ENCODE measurements at places on chromosomes 2 and 18.
A peak's percentile ranks its signal among the peaks of the same experiment; 100 is the strongest.

DNA sequence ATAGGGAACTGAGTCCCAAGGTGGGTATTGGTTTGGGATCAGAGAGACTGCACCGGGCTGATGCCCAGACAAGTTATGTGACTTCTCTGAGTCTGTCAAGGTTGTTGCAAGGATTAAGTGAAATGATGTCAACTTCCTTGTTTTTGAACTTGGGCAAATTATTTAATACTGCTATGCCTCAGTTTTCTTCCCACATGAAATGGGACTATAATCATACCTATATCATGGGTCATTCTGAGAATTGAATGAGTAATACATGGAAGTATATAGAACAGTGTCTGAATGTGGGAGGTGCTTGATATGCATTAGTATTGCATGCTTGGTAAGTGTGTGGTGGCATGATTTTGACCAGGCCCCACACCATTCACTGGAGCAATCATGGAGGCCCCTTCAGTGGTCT is 99.0 kb downstream of the PRKCE start:
- DNase-seq, result no peak

GRCh38 chr2:217948897-217949296 is 53.9 kb downstream of the TNS1 start:
- DNase-seq, result no peak

DNA sequence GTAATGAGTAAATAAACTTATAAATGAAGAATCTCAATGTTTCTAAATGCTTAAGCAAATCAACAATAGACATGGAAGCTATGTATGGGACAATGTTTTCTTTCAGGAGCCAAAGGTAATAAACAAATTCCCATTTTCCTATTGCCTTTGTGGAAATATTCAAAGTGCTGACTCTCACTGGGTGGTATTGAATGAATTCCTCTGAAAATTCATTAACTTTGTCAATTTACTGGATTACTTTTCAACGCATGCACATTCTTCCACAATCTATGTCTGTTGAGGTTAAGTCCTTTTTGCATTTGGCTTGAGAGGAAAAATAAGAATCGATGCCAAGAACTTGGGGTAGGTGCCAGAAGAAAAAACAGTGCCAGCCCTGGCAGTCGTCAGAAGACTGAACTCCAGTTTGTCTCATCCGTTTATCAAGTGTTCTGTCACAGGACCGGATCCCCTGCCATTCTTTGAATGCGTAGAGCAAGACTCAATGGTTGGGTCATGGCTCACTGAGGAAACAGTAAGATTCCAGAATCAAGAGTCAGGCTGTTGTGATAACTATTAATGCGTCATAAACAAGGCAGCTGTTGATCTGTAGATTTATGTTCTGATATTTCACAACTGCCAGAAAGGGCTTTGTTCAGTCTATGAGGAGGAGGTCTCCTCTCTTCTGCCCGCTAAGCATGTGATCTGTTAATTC is 133.3 kb downstream of the GFPT1 start:
- no peak for DNase-seq

GRCh38 chr18:32040936-32041335 is 22.3 kb downstream of the RNF125 start:
- DNase-seq, result peak; percentile 22

GRCh38 chr18:48408727-48409590 is at the start of gene ZBTB7C:
Gene ZBTB7C, minus strand, starts transcription at chr18:48409383.
- no peak for DNase-seq

- no peak for DNase-seq
These were observed at the start of gene MATN3 for GRCh38 chr2:20012282-20013125. Gene MATN3, minus strand, starts transcription at chr2:20012668. Its CDS starts 37 bp downstream, at chr2:20012631.

DNA sequence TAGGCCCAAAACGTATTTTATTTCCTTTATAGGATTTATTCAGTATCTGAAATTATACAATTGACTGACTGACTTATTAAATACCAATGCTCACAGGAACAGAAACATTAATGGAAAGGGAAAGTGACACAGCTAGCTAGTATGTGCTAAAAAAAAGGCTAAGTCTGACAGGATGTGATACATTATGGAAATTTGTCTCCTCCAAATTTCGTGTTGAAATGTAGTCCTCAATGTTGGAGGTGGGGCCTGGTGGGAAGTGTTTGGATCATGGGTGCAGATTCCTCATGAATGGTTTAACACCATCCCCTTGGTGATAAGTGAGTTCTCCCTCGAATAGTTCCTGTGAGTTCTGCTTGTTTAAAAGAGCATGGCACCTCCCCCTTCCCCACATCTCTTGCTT is 70.6 kb upstream of the WDR75 start:
- DNase-seq, result no peak

DNA sequence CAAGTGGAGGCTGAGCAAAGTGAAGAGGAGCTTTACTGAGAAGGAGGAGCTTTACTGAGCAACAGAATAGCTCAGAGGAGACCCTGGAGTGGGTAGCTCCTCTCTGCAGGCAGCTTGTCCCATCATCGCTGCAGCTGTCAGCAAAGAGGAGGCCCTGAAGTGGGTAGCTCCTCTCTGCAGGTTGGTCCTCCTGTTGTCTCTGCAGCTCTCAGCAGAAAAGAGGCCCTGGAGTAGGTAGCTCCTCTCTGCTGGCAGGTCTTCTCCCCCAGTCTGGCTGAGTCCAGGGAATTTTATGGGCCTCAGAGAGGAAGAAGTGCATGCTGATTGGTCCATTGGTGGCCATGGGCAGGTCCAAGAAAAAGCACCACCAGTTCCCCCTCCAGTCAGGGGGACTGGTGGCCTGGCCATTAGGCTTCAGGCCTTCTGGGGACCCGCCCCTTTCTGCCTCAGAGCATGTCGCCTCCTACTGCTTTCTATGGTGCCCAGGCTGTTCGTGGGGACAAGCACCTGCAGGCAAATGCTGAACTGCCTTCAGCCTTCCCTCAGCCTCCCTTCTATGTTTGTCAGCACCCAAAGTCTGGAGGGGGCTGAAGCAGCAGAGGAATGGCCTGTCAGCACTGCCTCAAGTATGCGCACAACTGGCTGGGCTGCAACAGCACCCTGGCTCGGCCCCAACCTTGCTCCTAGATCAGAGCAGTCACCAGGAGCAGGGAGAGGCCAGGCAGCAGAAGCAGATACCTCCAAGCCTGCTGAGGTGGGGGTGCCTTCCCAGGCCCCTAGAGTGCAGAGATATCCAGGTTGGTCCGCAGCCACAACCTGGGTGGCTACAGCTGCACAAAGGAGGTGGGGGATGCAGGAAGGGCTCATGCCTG is 5.9 kb downstream of the ZSCAN30 start:
- no peak for DNase-seq

- DNase-seq, result no peak
These were observed 4.6 kb downstream of the DSC2 start for GRCh38 chr18:31097666-31098065.

DNA sequence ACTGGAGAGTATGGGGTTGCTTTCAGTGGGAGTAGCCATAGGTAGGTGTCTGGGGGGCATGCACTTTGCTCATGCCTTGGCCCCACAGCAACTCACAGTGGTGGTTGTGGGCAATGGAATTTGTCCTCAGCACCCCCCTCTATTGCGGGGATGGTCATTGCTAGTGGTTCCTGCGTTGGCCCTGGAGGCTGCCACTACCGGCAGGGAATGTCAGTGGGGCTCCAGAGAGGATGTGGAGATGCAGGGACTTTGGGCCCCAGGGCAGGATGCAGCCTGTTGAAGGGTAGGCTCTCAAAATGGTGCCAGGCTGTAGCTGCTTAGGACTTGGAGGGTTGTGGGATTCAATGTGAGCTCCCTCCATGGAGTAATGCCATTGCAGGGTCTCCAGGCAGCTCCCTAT is 125.0 kb downstream of the XRCC5 start:
- DNase-seq, result no peak

DNA sequence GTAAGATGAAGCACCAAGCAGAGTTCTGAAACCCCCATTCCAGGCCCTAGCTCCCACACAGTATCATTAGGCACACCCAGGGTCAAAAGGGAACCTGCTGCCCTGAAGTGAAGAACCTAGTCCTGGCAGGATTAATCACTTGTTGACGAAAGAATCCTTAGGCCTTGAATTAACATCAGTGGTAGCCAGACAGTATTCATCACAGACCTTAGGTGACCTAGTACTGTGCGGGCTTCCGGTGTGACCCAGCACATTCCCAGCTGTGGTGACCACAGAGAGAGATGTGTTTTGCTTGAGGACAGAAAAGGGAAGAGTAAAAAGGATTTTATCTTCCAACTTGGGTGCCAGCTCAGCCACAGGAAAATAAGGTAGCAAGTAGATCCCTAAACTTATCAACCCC is 1071.4 kb upstream of the FAM98A start:
- no peak for DNase-seq

DNA sequence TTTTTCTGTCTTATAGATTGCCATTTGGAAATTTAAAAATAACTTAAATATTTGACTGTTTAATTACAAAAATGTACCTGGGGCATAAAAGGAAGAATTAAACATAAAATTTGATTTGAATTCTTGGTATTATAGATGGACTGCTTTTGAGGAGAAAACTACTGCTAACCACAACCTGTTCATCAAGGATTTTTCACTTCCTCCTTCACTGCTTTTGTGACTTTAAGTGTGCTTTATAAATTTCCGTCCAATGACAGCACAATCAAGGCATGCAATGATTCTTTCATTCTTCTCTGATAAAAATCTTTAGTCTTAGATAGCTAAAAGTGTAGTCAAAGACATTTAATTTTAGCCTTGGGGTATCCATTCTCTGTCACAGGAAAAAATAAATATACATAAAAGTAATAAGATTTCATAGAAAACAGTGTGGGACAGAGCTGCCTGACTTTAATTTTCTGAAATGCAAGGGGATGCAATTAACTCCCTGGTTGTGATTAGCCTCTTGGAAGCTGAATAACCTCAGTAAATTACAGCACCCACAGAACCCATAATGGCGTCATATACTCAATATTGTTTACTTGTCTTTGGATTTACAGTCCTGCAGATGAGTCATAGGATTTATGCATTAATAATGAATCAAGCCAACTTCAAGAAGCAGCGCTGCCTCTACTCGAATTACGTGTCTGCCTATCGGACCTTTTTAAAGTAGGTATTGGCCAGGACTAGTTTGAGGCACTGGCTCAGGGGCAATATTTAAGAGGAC is 587.9 kb downstream of the NRXN1 start:
- no peak for DNase-seq

GRCh38 chr2:108570416-108570815 is 36.1 kb downstream of the LIMS1 start:
- DNase-seq, result no peak

DNA sequence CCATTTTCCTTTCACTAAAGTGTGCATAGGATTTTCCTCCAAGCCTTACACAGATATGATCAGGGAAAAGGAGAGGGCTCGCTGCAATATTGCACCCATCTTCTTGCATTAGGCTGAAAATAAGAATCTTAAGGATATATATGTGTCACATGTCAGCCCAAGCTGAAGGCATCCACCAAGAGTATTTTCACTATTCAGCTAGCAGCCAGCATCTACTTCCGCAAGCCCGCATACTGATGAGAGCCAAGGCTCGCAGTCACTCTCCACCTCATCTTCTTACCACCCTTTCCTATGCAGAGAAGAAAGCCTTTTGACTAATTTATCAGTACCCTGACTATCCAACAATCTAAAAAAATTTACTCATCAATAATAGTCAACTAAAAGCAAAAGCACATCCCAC is 6.1 kb downstream of the TMEM163 start:
- no peak for DNase-seq

DNA sequence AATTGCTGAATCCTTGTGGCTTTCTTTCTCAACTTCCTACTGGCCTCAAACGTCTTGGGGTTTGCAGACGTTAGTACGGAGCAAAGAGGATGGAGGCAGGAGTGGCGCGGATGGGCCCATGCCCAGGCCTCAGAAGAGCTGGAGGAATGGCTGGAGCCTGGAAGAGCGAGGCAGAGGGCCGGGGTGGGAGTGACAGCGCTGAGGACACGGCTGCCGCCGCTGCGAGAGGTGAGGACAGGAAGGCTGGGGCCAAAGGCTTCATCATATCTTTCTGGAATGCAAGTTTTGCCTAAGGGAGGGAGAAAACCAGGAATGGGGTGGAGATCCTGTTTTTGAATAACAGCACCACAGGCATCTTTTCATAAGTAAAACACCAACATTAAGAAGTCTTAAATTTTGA is 178.5 kb upstream of the SESTD1 start:
- DNase-seq, result no peak

DNA sequence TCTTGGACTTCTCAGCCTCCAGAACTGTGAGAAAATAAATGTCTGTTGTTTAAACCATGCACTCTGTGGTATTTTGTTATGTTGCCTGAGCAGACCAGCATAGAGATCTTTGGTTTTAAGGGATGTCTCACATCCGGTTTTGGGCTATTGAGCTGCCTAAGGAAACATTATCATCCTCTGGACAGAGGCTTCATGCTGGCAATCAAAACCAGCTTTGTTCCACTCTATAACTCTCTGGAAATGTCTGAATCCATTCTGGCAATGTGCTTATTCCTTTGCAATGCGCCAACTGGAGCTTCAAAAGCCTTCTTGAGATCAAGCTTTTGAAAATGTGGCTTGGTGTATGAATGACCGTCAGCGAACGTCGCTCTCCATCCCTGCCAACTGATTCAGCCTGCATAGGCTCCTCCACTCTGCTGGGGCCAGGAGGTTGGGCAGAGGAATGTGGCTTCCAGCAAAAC is 183.6 kb upstream of the MGAT5 start:
- no peak for DNase-seq

DNA sequence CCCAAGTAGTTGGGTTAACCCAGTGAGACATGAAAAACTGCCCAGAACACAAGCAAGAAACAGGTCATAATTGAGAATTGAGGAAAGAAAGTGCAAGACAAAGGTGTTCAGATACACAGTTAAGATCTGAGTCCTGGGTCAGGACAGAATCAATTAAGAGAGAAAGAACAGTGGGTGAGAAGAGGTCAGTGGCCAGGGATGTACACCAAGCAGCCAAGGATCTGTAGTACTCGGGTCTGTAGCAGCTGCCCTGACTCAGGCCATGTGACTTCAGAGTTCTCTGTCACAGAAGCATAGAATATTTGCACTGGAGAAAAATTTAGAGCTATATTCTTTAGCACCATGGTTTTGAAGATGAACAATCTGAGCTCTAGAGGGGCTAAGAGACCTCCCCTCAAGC is 141.6 kb downstream of the SLC8A1 start:
- DNase-seq, result no peak

DNA sequence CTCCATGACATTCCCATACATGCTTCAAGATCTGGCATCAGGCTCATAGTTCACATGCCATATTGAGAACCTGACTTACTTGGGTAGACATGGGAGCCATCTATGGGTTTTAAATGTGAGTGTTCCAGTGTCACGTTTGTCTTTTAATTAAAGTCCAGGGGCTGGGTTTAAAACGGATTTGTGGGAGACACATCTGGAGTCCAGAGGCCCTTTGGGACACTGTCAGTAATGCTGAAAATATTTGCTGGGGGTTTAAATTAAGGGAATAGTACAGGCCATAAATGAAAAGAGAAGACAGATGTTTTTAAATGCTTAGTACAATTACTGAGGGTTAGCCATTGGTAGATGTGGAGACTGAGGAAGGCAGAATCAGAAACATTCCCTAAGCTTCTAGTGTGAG is 478.0 kb downstream of the PID1 start:
- no peak for DNase-seq

DNA sequence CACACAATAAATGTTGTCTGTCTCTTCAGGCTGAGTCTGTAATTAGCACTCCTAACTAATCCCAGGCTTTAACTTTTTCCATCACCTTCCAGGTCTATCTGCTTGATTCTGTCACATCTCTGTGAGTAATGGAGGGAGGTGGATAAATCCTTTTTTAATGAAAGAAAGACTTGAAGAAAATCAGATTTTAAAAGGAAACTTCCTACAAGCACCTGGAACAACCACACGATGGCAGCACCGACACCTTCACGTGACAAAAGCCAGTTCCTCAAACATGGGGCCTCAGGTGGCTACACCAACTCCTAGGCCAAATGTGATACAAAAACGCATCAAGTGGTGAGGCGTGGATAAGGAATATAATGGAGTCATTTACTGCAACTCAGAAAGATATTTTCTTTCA is 41.8 kb downstream of the TGFBRAP1 start:
- DNase-seq, result no peak

GRCh38 chr2:223457301-223457700 is 144.9 kb downstream of the SCG2 start:
- no peak for DNase-seq

All from activated T-cell treated with anti-CD3 and anti-CD28 coated beads, Interleukin-2, amount 50 U/mL, for 4 hours (primary cell).